ENCODE measurements at places on chromosomes 6 and 20. TPM values are rescaled to one million over a fixed set of nuclear protein-coding genes. Genes with fewer than 3 reads are reported as not detected.
A peak's percentile ranks its signal among the peaks of the same experiment; 100 is the strongest.

The HAO1 gene
- not detected for total RNA-seq

The PRL gene
- not detected for total RNA-seq

The MUC21 gene
- 5.2 TPM for total RNA-seq

The CCN5 gene
- 83.2 TPM for total RNA-seq

- H3K4me1 ChIP-seq: peaks cover 43% of the 10 kb centered on the region
- H3K36me3 ChIP-seq: peaks cover 31% of the 10 kb centered on the region
- H3K4me3 ChIP-seq: no peak overlapping the region
These were observed 4.7 kb downstream of the CITED2 start for GRCh38 chr6:139369568-139370282.

DNA sequence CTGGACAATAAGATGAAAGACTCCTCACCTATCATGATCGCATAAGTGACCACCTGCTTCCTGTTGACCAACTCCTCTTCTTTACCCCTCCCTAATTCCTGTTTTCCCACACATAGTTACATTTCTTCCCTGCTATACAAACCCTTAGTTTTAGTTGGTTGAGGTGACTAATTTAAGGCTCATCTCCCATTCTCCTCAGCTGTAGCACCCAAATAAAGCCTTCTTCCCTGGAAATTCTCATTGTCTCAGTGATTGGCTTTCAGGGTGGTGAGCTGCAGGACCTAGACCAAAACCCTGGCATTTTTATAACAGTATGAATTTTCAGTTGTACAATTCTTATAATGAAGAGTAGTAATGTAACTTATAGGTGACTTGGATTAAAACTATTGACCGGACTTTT is 2.1 kb downstream of the FKBP1C start:
- no peak overlapping the region for H3K27ac ChIP-seq
- no peak for DNase-seq
- no peaks in the 10 kb centered on the region for H3K36me3 ChIP-seq

- H3K36me3 ChIP-seq: peaks cover 38% of the 10 kb centered on the region
- no peaks in the 10 kb centered on the region for H3K27me3 ChIP-seq
- no peak for DNase-seq
- H3K4me3 ChIP-seq: no peak overlapping the region
- H3K27ac ChIP-seq: no peak overlapping the region
These were observed 136.3 kb downstream of the KIF13A start for GRCh38 chr6:17851001-17851719.

- DNase-seq: no peak
- H3K4me1 ChIP-seq: no peaks in the 10 kb centered on the region
These were observed 14.3 kb upstream of the MRAP2 start for GRCh38 chr6:84019141-84019841.

DNA sequence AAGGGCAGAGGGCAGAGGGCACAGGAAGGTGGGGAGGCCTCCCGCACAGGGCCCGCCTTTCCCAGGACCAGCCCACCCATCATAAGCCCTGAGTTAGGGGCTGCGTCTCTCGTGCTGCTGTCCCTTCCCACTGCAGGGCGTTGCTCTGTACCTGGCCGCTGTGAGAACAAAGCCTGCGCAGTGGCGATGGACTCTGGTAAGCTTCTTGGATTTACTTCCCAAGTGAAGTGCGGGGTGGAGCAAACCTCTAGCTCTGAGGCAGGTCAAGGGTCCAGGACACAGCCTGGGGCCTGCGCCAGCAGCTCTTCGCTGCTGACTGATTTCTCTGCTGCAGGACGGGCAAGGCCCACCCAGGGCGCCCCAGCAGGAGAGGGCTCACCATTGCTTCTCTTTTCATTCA is 23.9 kb downstream of the INSM1 start:
- H3K36me3 ChIP-seq: peaks cover 74% of the 10 kb centered on the region
- no peaks in the 10 kb centered on the region for H3K4me1 ChIP-seq
- no peaks in the 10 kb centered on the region for H3K27me3 ChIP-seq
- no peak overlapping the region for H3K4me3 ChIP-seq
- peak; percentile 39 for DNase-seq

DNA sequence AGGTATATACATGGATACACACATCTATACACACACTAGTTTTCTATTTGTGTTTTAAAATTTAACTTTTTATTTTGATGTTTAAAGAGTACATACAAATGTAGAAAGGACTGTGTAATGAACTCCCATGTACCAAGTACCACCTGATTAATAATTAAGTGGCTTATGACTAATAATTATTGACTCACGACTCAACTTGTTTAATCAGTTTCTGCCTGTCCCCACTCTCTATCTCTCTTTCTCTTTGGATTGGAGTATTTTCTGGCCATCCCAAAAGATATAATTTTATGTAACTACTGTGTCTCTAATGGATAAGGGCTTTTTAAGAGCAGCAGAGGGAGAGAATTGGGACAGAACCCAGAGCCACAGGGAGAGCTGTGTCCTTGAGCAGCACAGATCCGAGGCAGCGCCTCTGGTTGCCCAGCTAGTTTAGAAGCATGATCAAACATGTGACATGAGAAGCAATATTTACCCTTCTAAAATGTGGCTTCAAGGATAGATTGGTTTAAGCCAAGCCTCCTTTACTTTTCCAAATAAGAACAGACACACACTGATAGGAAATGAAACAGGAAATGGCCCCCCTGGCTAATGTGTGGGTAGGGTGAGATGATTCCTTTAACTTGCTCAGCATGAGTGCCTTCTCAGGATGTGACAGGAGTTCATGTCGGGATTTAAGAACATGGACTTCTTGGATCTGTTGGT is 81.0 kb downstream of the ERMARD start:
- no peaks in the 10 kb centered on the region for H3K36me3 ChIP-seq
- H3K4me1 ChIP-seq: peaks cover 17% of the 10 kb centered on the region
- no peak overlapping the region for H3K27ac ChIP-seq
- no peak for DNase-seq
- no peaks in the 10 kb centered on the region for H3K27me3 ChIP-seq

DNA sequence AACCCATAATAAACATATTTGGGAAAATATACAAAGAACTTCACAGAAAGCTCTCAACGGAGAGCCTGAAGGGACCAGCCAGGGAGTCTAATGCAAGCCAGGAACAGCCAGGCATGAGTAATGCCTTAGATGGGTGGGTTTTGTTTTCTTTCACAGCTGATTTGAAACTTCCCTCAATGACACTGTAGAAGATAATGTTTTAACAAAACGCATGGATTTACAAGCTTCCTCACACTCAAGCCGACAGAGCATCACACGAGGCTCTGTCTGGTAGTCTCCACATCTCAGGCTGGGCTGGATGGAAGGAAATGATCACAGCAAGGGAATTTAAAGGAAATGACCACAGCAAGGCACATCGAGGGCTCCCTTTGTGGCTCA is 113.9 kb downstream of the GMPR start:
- no peak overlapping the region for H3K27ac ChIP-seq
- H3K36me3 ChIP-seq: no peaks in the 10 kb centered on the region
- H3K4me1 ChIP-seq: no peaks in the 10 kb centered on the region
- no peaks in the 10 kb centered on the region for H3K27me3 ChIP-seq

GRCh38 chr6:10146715-10147451 is 268.0 kb downstream of the TFAP2A start:
- H3K27ac ChIP-seq: no peak overlapping the region
- no peaks in the 10 kb centered on the region for H3K27me3 ChIP-seq
- no peaks in the 10 kb centered on the region for H3K36me3 ChIP-seq
- DNase-seq: no peak
- peak overlapping the region; percentile 19 for H3K4me3 ChIP-seq

GRCh38 chr6:155530219-155530834 is 74.7 kb upstream of the NOX3 start:
- H3K27me3 ChIP-seq: no peaks in the 10 kb centered on the region
- no peak overlapping the region for H3K27ac ChIP-seq
- H3K4me3 ChIP-seq: no peak overlapping the region
- peaks cover 13% of the 10 kb centered on the region for H3K4me1 ChIP-seq
- no peaks in the 10 kb centered on the region for H3K36me3 ChIP-seq

DNA sequence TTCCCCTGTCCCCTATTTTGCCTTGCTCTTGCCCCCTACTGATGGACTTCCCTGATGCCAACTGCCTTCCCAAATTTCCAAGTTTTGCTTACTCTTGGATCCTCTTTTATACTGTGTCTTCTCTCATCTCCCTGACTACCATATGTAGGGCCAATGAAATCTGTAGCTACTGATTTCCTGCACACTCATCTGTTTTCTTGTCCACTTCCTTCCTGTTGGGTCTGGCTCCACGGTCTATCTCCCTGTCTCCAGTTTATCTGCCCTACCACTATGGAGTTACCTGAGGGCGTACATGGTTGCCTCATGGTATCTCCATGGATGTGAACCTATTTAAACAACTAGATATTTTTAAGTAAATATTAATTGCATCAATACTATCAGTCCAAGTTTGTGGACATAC is 140.3 kb upstream of the MCHR2 start:
- H3K4me3 ChIP-seq: no peak overlapping the region
- no peaks in the 10 kb centered on the region for H3K4me1 ChIP-seq
- no peaks in the 10 kb centered on the region for H3K36me3 ChIP-seq
- DNase-seq: no peak
- no peaks in the 10 kb centered on the region for H3K27me3 ChIP-seq

DNA sequence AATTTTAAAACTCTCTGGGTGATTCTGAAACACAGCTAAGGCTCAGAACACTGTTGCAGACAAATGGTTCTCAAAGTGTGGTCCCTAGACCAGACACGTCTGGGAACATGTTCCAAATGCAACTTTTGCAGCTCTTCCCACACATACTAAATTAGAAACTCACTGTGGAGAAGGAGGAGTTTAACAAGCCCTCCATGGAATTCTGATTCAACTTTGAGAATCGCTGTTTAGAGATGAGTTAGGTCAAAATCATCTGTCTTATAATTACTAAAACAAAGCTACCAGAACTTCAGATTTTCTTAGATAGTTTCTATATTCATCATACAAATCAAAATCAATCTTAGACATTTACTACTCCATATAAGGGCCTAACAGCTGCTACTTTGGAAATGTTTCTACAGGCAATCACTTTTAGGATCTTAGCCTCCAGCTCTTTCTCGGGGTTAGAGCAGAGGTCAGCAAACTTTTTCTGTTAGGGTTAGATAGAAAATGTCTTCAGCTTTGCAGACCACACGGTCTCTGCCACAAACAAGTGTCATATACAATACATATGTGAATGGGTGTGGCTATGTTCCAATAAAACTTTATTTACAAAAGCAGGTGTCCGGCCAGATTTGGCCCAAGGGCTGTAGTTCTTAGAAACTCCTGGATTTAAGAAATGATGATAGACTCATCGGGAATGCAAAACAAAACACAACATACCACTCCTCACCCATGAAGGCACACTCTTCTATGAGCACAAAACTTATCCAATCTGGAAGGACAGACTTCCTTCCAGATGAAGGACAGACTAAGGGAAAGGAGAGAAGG is 50.0 kb upstream of the ARHGAP18 start:
- H3K27me3 ChIP-seq: no peaks in the 10 kb centered on the region
- no peaks in the 10 kb centered on the region for H3K36me3 ChIP-seq
- H3K4me3 ChIP-seq: no peak overlapping the region

- no peak for DNase-seq
- H3K36me3 ChIP-seq: no peaks in the 10 kb centered on the region
- no peak overlapping the region for H3K27ac ChIP-seq
- H3K4me1 ChIP-seq: peaks cover 7% of the 10 kb centered on the region
- no peak overlapping the region for H3K4me3 ChIP-seq
These were observed 35.8 kb upstream of the SHLD1 start for GRCh38 chr20:5714261-5715041.

GRCh38 chr6:37791156-37791919 is 28.2 kb upstream of the ZFAND3 start:
- no peaks in the 10 kb centered on the region for H3K27me3 ChIP-seq
- no peaks in the 10 kb centered on the region for H3K36me3 ChIP-seq
- peaks cover 9% of the 10 kb centered on the region for H3K4me1 ChIP-seq
- H3K4me3 ChIP-seq: no peak overlapping the region
- peak; percentile 96 for DNase-seq

DNA sequence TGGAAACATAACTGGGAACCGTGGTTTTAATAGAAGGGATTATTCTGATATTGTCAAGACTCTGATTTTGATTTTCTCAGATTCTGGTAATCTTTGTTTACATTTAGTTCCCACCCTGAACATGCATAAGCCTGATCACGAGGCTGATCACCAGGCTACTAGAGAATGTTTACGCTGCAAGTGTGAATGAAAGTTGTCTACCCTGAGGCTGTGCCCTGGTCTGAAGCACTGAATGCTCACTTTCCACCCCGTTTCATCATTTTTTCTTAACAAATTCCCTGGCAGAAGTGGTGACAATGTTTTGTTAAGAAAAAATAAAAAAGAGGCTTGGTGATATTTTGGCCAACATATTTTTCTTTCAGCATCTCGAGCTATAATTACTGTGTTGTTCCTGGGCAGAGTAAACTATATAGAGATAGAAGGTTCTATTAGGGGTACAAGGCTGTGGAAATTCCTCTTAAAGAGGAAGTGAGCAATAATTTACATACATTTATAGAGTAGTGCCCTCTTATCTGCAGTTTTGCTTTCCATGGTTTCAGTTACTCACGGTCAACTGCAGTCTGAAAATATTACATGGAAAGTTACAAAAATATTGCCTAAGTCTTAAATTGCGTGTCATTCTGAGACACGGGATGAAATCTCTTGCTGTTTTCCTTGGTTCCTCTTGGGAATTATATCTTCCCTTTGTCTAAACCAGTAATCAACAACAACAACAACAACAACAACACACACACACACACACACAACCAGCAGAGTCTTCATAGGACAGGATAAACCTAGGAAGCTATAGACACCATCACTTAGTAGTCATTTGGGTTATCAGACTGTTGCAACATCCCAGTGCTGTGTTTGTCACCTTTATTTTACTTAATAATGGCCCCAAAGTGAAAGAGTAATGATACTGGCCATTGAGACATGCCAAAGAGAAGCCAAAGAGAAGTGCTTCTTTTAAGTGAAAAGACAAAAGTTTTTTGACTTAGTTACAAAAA is 566.6 kb upstream of the CITED2 start:
- H3K4me1 ChIP-seq: peaks cover 4% of the 10 kb centered on the region
- H3K36me3 ChIP-seq: no peaks in the 10 kb centered on the region
- no peak overlapping the region for H3K4me3 ChIP-seq
- no peak for DNase-seq
- H3K27me3 ChIP-seq: no peaks in the 10 kb centered on the region

DNA sequence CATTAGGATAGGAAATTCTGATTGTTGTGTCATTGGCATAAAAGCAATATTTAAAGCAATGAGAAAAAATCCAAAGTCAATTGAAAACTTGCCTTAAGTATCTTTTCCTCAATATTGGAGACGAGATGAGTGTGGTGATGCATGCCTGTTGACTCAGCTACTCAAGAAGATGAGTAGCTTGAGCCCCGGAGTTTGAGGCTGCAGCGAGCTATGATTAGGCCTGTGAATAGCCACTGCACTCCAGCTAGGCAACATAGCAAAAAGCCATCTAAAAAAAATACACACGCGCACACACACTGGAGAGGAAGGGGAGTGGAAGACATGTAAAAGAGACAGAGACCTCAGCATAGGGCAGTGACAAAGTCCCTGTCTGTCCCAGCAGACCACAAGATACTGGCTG is 9.7 kb upstream of the MARCKS start:
- DNase-seq: no peak
- H3K4me3 ChIP-seq: no peak overlapping the region
- H3K27ac ChIP-seq: no peak overlapping the region
- H3K27me3 ChIP-seq: no peaks in the 10 kb centered on the region
